ENCODE measurements at places on chromosomes 5 and 9.
A peak's percentile ranks its signal among the peaks of the same experiment; 100 is the strongest.

DNA sequence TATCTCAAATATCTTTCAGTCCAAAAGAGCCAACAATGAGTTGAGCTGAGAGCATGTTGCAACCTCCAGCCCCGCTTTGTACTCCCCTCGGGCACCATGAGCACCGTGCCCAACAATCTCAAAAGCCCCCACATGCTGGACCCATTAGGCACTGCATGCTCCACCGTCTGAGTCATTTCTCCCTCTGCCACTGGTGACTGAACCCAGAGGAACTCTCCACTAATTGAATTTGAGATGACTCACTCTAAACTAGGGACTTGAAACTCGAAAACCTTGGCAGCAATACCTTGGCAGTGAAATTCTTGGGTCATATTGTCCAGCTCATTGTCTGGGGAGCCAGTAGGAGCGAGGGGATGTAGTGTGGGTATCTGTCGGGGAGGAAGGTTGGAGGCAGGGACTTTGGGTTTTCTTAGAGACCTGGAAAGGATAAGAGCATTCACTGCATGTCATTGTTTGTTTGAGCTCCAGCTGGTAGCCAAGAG lies 49.9 kb upstream of the SLIT3 start:
- no peak for DNase-seq

- no peak for DNase-seq
These were observed 13.4 kb downstream of the PBX3 start for GRCh38 chr9:125760537-125760936.

GRCh38 chr5:173123416-173123815 lies 20.9 kb upstream of the BNIP1 start:
- no peak for DNase-seq

GRCh38 chr5:177509381-177509951 lies at the start of gene DOK3:
TSS of gene DOK3 (minus strand) at chr5:177509826. CDS start at chr5:177509540, 286 bp downstream.
- no peak for DNase-seq

- DNase-seq: no peak
These were observed 93.0 kb downstream of the WNK2 start for GRCh38 chr9:93276973-93277372.

DNA sequence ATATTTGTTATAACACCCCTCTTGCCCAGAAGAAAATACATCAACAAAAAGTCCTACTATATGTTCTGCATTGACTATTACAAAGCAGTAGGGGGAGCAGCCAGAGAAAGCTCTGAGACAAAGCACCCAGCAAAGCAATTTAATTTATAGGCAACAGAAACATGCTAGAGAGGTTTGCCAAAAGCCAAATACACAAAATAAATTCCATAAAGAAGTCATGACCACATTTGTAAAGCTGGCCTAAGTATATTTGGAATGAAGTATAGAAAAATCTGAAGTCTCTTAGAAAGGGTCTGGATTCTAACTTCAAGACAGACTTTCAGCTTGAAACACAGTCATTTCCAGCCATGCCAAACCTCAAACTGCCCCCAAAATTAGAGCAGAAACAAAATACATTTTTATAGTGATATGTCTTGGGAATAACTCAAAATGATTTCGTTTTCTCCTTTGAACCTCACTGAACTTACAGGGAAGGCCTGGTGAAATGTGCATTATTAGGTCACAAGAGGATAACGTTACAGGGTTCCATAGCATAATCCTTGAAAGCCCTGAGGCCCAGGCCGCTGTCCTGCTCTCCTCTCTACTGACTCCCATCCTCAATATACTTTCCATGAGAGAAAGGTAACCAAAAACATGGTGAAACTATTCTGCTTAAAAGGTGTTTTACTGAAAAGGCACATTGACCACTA lies 451.8 kb downstream of the RAB3C start:
- no peak for DNase-seq

DNA sequence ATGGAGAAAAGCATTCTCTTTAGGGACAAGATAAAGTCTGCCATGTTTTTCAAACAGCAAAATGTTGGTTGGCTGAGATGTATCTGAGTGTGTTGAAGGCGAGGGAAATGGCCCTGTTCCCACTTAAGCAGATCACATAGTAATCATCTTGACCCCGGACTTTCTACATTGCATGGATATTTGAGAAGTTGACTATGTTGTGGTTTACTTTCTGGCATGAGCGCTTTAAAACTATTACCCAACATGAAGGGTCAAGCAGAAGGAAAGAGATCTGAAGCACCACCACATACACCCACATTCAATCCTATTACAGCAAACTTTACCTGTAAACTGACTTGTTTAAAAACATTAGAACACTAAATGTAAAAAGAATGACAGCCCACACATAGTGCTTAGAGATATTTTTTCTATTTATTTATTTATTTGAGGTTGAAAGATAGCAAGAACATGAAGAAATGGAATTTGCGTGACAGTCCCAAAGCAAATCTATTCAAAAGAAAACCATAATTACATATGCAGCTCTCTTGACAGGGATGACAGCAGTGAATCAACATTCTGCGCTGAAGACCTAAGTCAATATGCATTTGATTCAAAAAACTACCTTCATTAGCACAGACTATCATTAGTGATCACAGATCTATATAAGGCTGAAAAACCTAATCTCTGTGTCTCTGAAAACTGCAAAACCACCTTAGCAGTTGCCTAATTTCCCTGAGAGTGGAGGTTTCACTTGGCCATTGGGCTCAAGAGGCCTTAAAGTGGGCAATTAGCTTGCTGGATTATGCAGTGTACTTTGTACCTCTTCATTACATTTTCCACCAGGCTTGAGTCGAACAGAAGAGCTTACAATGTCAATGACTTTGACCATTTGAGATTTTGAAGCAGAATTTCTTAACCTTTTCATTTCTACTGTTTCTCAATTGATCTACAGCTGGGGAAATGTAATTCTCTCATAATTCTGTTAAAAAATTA lies 195.0 kb downstream of the PDE4D start:
- no peak for DNase-seq

DNA sequence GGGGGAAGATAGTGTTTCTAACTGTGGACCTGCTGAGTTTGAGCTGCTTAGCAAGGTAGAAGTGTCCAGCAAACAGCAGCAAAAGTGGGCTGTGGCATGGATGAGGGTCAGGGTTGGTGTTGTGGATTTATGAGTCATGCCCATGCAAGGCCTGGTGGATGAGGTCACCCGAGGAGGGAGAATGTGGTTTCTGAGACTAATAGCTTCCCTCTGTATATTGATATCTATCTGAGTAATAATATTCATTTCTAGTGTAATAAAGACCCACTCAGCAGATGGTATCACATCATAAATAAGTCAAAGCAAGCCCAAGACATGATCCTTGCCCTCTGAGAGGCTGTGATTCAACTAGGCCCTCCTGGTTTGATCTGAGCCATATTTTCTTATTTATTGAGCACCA lies 597.8 kb upstream of the CLINT1 start:
- no peak for DNase-seq

DNA sequence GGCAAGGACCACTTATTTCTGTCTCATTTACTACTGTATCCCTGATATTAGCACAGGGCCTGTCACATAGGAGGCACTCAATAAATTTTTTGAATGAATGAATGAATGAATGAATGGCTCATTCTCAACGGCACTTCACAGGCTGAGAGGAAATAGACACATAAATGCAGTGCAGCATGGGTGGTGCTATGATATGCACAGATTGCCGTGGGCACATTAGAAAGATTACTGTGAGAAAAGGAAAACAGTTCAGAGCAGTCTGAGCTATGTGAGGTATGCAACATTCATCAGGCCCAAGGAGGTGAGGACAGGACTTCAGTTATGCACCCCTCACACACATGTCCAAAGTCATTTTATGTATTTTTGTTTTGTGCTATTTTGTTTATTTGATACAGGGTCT lies 6.4 kb upstream of the NOL6 start:
- no peak for DNase-seq

GRCh38 chr5:19608444-19609002 lies 379.5 kb downstream of the CDH18 start:
- DNase-seq: peak; percentile 41

DNA sequence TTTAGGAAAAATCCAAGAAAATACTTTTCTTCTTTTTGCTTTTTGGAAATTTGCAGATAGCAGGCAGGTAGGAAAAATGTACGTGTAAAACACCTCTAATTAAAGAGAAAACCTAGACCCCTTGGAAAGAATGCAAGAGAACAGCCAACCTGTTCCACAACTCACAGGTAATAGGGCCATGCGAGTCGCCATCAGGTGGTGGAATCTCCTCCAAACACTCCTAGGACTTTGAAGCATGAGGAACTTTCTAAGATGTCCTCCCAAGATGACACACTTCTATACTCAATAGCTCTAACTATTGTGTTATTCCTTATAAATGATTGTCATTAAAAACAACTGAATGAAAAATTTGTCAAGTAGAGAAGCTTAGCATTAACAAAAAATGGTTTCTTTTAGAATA lies 174.0 kb downstream of the TMC1 start:
- no peak for DNase-seq

- no peak for DNase-seq
These were observed 929.9 kb downstream of the TLE4 start for GRCh38 chr9:80501635-80502034.

DNA sequence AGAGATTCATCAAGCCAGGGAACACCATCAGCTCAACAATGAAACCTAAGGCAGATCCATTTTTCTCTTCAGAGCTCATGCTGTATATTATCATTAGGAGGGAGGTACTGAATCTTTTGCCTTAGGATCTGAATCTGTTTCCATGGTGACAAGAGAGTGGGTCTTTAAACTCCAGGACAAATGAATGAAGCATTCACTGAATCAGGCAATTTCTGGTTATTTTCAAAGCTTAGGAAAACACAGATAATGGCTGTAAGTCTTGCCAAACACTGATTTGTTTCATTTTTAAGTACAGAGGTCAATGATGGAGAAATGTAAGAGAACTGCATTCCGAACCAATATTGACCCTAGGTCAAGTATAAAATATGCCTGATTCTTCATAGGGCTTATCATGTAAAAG lies 84.9 kb downstream of the GNA14 start:
- no peak for DNase-seq

GRCh38 chr9:73741316-73741715 lies 589.7 kb downstream of the ANXA1 start:
- DNase-seq: no peak

DNA sequence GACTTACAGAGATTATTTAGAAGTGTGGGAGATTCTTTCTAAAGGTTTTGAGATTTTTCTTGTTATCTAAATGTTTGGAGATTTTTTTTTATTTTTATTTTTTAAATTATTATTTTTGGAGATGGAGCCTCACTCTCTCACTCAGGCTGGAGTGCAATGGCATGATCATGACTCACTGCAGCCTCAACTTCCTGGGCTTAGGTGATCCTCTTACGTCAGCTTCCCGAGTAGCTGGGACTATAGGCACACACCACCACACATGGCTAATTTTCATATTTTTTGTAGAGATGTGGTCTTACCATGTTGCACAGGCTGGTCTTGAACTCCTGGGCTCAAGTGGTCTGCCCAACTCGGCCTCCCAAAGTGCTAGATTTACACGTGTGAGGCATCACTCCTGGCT lies 694.5 kb downstream of the TLE1 start:
- DNase-seq: no peak

- peak; percentile 19 for DNase-seq
These were observed 66.4 kb downstream of the RETREG1 start for GRCh38 chr5:16550316-16550952.

GRCh38 chr5:173302546-173303155 lies 25.6 kb downstream of the STC2 start:
- DNase-seq: no peak

- no peak for DNase-seq
These were observed 309.4 kb downstream of the PARP8 start for GRCh38 chr5:50975840-50976239.

DNA sequence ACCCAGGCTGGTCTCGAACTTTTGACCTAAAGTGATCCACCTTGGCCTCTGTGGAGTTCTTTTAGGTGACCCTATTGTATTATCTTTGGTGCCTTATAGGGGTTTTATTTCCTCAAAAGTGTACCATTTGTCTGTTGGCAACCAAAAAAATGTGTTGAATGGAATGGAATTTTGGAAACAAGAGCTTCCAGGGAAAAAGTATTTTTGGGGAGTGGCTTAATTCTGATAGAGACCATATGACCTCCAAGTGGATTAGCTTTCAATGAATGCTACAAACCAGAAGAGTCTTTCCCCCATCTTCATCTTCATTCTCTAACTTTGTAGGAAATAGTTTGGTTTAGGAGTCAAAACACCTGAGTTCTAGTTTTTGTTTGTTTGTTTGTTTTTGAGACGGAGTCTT lies 3.4 kb upstream of the OGN start:
- DNase-seq: no peak

GRCh38 chr5:53537711-53538110 lies 22.7 kb upstream of the NDUFS4 start:
- DNase-seq: no peak
